ENCODE measurements at places on chromosomes 13 and 19.

GRCh38 chr19:9934132-9934950 is 2.0 kb downstream of the OLFM2 start:
- DNase-seq: no peak

DNA sequence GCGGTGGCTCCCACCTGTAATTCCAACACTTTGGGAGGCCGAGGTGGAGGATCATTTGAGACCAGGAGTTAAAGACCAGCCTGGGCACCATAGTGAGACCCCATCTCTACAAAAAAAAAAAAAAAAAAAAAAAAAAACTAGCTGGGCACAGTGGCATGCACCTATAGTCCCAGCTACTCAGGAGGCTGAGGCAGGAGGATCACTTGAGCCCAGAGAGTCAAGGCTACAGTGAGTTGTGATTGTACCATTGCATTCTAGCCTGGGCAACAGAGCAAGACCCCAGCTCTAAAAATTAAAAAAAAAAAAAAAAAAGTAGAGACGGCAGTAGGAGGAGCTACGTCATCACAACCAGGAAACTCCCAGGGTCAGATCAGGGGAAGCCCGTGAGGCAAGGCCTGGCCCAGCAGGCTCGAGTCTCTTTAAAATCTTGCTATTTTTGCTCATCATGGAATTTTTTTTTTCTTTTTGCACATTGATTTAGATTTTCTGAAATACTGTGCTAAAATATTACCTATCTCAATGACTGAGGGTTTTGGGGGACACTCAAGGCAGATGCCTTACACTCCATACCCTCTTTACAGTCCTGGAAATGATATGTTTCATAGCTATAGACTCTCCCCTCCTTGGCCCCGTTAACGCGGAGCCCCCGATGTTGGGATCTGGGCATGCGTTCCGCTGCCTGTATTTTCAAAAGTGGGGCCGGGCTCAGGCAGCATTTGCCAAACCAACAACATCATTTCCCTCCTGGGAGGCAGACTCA is 44.4 kb upstream of the USE1 start:
- no peak for DNase-seq

- no peak for DNase-seq
Observed at GRCh38 chr19:16458391-16459341, 13.1 kb downstream of the EPS15L1 start.

- no peak for DNase-seq
Observed at GRCh38 chr19:12670159-12670928, 3.7 kb downstream of the WDR83 start.

DNA sequence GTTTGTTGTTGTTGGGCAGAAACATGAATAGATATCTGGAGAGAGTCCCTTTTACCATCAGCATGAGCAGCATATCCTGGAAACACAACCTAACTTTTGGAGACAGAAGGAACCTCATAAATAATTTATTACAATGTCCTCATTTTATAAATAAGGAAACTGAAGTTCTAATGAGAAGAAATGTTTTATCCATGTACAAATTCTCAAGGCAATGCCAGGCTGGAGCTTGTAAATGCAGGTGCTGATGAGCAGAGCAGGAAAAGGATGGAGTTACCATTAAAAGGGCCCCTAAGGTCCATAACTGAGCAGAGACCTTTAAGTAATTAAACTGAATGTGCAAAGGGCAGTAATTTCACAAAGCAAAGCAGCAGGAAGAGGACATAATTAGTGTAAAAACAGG is 17.3 kb downstream of the LCP1 start:
- DNase-seq: no peak

DNA sequence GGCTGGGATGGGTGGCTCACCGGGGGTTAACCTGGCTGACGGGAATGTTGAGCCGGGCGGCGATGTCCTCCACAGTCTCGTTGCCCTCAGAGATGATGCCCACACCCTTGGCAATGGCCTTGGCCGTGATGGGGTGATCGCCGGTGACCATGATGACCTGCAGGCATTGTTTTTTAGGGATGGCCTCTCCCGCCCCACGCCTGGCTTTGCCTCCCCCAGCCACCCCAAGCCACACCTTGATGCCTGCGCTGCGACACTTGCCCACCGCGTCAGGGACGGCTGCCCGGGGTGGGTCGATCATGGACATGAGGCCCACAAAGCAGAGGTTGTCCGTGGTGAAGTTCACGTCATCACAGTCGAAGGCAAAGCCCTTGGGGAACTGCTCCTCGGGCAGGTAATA is 16.1 kb downstream of the ATP1A3 start:
- no peak for DNase-seq

GRCh38 chr19:6108721-6109633 is 1.3 kb downstream of the RFX2 start:
- DNase-seq: peak; percentile 24

- DNase-seq: no peak
Observed at GRCh38 chr19:23509686-23510450, 114.6 kb upstream of the ZNF91 start.

DNA sequence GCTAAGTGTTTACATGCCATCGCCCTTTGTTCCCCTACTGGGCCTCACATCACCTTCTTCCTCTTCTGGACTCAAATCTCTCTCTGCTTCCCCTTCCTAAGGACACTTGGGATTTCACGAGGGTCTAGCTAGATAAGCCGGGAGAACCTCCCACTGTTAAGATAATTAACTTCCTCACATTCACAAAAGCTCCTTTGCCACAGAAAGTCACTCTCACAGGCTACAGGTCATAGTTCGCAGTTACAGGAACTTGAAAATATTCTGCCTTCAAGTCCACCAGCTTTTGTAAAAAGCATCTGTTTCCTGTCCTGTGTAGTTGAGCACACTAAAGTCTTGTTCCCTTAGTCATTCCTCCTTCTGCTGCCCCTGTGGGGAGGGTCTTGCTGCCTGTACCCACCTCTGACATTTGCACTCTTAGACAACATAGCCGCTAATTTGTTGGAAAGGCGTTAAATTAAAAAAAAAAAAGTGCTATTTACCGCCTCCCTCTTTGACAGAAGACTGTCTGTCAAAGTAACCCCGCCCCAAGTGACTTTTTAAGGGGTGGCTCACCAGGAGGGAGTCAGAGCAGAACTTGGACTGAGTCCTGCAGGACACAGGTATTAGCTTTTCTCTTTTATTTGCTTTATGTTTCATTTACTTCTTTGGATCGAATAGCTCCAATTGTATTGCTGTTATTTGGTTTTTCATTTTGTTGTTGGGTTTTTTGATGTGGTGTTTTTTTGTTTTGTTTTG is 26.8 kb upstream of the CEACAM21 start:
- no peak for DNase-seq

- no peak for DNase-seq
Observed at GRCh38 chr19:6767081-6767356, 216 bp downstream of the SH2D3A start.

DNA sequence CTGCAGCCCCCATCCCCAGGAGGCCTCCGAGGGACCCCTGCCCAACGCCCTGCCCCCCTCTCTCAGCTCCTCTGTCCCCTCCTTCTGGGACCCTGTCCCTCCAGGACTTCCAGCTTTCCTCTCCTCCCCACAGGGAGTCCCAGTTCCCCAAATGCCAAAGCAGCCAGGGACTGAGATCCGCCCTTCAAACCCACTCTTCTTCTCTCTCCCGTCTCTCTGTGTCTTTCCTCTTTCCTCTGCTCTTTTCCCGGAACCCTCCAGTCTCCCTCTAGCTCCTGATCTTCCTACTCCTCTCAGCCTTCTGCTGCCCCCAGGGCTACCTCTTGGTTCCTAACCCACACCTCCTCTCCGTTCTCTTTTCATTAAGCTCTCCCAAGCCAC is 377 bp downstream of the CA11 start:
- no peak for DNase-seq
